Adrenal gland (tissue), 19 donors: ENCODE measurements at places on chromosomes 11 and 22. TPM values are rescaled to one million over a fixed set of nuclear protein-coding genes. Genes with fewer than 3 reads are reported as not detected.

The WT1 gene
- 0.42 TPM for total RNA-seq

The C11orf87 gene
- total RNA-seq = not detected

The VPREB1 gene
- not detected for total RNA-seq

The CATSPERZ gene
- not detected for total RNA-seq

The CCDC87 gene
- total RNA-seq = 0.72 TPM
